CD4-positive, alpha-beta T cell treated with Interleukin-12 subunit alpha and Interleukin-12 subunit beta, for 1 hour (primary cell): ENCODE measurements at places on chromosomes 3 and 15.

GRCh38 chr3:56673781-56674457, 9.1 kb downstream of the TASOR start:
- no peak for DNase-seq

DNA sequence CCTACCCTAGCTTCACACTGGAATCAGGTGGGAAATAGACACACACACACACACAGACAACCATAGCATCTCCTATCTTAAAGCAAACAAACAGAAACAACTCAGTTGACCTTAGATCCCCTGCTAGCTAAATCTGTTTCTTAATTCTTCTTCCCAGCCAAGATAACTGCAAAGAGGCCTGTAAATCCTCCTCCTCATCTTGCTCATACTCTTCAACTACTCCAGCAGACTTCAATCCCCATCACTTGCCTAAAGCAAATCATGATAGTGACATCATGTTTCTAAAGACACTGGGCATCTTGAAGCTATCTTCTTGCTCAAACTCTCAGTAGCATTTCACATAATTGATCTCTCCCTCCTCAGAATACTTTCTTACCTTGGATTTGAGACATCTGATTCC, 303.0 kb downstream of the RBMS3 start:
- DNase-seq: no peak

GRCh38 chr15:90550919-90551318, 21.2 kb downstream of the CRTC3 start:
- DNase-seq: no peak

- no peak for DNase-seq
Measured at GRCh38 chr3:49650177-49650576, 24.0 kb upstream of the APEH start.

GRCh38 chr15:63348392-63348791, 33.3 kb downstream of the CA12 start:
- no peak for DNase-seq

DNA sequence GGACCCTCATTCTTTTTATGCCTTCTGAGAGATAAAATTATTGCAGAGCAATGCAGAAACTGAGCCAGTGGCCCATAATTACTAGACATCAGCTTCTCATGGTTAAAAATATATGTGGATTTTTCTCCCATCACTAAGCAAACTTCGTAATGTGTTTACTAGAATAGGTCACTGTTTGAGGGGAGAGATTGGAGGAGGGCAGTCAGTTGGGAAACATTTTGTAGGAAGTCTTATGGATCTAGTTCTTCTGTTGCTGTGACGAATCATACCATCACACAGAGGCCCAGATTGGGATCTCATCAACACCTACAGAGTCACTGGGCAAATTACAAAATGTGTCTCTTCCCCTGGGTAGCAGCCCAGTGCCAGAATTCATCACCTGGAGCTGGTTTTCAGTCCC, 81.4 kb downstream of the PDE8A start:
- no peak for DNase-seq

DNA sequence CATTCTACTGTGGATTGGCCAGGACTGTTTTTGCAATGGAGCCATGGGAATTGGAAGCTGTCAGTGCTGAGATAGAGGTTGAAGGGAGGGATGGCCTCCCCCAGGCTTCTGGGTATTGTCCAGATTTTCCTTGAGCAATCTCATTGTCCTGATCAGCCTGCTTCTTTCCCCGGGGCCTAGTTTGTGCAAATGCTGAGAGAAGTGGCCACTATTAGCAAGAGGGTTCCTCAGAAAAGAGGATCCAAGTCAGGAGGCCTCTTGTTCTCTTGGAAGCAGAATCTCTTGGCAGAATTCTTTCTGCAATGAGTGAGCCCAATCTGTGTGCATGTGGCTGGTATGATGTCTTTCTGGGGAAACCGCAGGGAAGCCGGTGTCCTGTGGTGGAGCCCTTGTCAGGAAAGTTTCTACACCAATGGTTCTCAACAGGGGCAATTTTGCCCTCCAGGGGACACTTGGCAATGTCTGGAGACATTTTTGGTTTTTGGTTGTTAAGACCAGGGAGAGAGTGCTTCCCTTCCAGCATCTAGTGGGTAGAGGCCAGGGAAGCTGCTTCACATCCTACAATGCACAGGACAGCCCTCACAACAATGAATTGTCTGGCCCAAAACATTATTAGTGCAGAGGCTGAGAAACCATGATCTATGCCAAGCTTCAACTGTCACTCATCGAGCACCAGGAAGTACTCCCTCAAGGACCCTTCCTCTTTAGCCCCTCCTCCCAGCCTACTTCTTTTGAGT, 2.0 kb downstream of the LIPC start:
- no peak for DNase-seq

- no peak for DNase-seq
Measured at GRCh38 chr3:147921051-147921450, 511.9 kb downstream of the ZIC1 start.

DNA sequence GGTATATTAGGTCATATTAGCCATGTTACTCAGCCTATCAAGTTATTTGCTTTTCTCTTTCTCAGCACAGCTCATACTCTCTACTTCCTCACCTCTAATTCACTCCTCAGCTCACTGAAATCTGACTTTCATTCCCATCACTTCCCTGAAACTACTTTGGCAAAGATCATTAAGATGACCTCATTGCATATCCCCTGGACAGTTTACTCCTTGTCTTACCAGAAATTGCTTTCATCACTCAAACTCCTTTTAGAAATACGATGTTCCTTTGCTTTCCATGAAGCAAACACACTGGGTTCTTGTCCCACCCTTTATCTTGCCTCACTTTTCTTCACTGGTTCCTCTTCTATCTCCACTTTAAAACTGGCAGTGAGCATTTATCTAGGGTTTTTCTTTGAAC, 354.4 kb downstream of the TUSC7 start:
- no peak for DNase-seq

DNA sequence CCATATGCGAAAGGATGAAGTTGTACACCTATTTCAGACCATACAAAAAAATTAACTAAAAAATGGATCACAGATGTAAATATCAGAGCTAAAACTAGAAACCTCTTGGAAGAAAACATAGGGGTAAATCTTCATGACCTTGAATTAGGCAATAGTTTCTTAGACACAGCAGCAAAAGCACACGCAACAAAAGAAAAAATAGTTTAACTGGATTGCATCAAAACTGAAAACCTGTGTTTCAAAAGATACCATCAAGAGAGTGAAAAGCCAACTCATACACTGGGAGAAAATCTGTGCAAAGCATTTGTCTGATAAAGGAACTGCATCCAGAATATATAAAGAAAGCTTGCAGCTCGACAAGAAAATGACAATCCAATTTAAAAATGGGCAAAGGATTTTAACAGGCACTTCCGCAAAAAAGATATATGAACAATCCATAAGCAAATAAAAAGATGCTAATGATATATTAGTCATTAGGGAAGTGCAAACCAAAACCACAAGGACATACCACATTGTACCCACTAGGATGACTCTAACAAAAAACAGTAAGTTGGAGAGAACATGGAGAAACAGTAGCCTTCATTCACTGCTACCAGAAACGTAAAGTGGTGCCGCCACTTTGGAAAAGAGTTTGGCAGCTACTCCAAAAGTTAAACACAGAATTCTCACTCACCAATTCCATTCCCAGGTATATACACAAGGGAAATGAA, 263.1 kb downstream of the ADAMTS17 start:
- DNase-seq: no peak

GRCh38 chr3:172094621-172095557, 55.5 kb downstream of the FNDC3B start:
- DNase-seq: peak; percentile 13

DNA sequence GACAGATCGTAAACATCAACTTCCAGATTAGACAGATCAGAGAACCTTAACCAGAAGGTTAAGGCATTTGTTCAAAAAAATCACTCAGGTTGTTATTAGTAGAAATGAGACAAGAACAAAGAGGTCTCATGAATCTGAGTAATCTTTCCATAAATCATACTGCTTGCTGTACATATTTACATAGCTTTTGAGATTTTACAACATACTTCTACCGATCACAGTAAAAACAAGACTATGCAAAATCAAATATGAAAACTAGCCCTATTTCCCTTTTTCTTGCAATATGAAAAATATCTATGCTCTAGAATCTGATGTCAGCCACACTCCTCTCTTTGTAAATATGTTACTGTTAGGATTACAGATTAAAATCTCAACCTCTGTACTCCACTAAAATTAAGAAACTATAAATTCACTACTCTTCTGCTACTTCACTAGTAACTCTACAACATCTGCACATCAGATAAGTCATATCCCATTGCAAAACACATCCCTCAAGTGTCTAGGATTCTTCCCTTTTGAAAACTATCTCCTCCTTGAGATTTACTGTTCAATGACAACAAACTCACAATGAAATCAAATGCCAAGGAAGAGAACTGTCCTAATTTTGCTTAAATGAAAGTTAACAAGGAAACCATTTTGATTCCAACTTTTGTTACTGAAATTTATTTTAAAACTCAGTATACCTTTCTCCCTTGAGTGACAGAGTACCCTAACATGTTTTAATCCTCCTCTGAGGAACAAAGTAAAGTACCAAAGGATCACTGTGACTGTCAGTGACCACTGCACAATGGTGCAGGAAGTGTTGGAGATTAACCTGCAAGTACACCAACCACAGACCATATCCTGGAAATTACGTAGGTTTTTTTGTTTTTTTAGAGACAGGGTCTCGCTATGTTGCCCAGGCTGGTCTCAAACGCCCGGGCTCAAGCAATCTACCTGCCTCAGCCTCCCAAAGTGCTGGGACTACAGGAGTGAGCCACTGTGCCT, 12.8 kb downstream of the DCUN1D1 start:
- peak; percentile 30 for DNase-seq

DNA sequence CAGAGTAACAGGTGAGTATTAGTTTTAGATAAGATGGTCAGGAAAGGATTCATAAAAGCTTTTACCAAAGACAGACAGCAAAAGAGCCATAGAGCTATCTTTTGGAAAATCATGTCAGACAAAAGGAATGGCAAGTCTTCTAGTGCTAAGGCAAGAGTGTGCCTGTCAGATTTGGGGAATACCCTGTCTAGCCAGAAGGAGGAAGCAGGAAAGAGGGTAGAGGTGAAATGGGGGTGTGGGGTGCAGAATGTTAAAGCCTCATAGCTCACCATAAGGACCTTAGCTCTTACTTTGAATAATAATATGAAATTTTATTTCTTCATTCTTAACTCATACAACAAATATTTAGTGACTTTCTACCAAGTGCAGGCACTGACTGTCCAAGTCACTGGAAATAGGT, 512.1 kb upstream of the ROBO2 start:
- no peak for DNase-seq

GRCh38 chr3:186849374-186849975, 7.0 kb downstream of the ADIPOQ start:
- peak; percentile 72 for DNase-seq

- no peak for DNase-seq
Measured at GRCh38 chr15:37967788-37968187, 33.3 kb downstream of the TMCO5A start.

DNA sequence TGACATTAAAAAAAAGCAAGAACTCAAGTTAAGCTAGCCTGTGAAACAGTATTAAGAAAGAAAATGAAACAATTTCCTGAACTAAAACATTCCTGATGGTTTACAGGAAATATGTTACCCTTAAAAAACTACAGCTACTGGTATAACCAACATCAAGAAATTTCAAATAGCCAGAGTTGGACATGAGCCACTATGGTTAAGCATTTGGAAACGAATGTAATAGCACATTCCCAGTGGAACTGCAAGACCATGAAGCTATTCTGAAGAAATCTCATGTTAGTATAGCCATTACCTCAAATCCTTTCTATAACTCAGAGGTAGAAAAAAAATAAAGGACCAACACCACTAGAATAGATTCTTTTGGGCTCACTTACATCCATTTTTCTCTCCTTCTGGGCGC, 30.2 kb downstream of the CPNE4 start:
- DNase-seq: no peak

- no peak for DNase-seq
Measured at GRCh38 chr3:139935016-139935865, at the start of gene CLSTN2. Gene CLSTN2 (plus strand): TSS chr3:139935185.

DNA sequence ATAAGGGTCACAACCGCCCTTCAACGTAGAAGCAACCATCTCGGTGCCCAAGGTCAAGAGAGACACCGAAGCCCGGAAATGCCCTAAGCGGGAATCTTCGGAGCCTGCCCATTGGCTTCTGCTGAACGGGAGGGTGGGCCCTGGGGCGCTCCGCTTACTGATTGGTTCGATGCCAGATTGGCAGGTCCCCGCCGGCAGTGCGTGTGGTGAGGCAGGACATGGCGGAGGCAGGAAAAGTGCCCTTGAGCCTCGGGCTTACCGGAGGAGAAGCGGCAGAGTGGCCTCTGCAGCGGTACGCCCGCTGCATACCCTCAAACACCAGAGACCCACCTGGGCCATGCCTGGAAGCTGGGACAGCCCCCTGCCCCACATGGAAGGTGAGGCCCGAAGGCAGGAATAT, at the start of gene REC114:
Gene REC114 (plus strand): TSS at position 197 of the 400 bp plus-strand sequence. CDS start 22 bp downstream, at position 219.
- DNase-seq: no peak

DNA sequence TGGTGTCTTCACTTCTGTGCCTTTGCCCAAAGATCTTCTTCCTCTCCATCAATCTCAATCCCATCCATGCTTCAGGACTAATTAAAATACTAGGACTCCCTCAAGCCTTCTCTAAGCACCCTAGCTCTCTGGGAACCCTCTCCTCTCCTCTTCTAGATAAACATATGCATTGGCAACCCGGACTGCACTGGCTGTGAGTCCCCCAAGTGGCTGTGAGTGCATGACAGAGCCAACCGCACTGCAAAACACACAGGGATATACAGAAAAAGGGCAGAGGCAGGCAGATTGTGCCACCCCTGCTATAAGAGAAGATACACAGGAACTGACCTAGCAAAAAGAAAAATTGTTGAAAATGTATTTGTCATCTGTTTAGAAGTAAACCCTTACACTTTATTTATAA, 457.1 kb downstream of the MFSD1 start:
- no peak for DNase-seq

DNA sequence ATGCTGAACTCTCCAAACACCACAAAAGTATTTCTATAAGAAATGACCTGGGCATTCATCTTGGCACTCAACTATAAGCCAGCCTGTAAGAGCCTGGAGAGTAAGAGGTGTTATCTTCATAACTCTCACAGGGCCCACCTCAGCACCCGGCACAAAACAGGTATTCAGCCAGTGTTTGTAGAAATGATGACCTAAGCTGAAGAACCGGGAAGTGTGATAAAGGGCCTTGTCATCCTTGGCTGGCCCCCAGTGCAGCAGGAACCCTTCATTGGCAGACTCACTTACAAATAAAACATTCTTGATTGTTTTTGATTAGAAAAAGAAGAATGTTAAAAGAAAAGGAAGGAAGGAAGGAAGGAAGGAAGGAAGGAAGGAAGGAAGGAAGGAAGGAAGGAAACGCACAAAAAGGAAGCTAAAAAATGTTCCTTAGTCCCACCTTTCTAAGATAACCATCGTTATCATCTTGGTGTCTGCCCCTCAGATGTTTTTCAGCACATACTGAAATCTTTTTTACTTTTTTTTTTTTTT, 52.1 kb downstream of the DAPK2 start:
- no peak for DNase-seq

GRCh38 chr15:59255680-59256336, 49.2 kb downstream of the LDHAL6B start:
- peak; percentile 28 for DNase-seq
